ENCODE measurements at places on chromosomes 3 and 15.
A peak's percentile ranks its signal among the peaks of the same experiment; 100 is the strongest.

DNA sequence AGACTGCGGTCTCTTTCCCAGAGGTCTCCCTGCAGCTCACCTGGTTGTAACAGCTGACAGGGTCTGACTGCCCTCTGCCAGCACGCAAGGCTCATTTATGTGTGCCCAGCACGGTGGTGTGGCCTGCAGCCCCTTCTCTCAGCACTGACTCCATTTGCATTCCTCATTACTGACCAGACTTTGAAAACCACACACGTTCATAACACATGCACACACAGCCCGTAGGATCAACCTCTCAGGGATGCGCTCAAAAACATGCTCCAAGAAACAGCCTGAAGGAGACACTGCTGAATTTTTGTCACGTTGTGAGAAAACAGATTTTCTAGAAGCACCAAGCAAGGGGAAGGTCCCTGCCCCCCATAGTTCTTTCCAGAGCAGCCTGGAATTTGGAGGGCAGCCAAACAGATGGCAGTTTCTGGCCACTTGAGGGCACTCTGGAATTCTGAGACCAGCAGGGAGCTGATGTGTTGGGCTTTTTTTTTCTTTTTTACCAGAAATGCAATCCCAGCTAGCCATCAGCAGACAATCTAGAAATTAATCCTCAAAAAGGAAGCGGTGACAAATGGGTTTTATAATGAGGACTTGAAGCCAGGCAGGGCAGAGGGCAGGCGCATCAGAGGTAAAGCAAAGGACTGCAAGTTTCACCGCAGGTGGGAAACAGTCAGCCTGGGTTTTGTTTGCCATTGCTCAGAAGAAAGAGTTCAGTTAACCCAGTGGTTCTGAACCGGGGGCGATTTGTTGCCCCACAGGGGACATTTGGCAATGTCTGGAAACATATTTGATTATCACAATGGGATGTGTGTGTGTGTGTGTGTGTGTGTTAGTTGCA is 170.5 kb upstream of the PROK2 start:
- no peak overlapping the region for H3K27ac ChIP-seq
- H3K36me3 ChIP-seq = no peaks in the 10 kb centered on the region
- DNase-seq = peak; percentile 65
- H3K27me3 ChIP-seq = peaks cover 5% of the 10 kb centered on the region
- H3K4me3 ChIP-seq = no peak overlapping the region
- H3K4me1 ChIP-seq = peaks cover 18% of the 10 kb centered on the region

GRCh38 chr3:145776782-145777408 is 384.1 kb downstream of the PLOD2 start:
- H3K4me3 ChIP-seq = no peak overlapping the region
- peaks cover 1% of the 10 kb centered on the region for H3K27me3 ChIP-seq
- no peak overlapping the region for H3K27ac ChIP-seq
- H3K36me3 ChIP-seq = no peaks in the 10 kb centered on the region
- DNase-seq = peak; percentile 72
- H3K4me1 ChIP-seq = no peaks in the 10 kb centered on the region

DNA sequence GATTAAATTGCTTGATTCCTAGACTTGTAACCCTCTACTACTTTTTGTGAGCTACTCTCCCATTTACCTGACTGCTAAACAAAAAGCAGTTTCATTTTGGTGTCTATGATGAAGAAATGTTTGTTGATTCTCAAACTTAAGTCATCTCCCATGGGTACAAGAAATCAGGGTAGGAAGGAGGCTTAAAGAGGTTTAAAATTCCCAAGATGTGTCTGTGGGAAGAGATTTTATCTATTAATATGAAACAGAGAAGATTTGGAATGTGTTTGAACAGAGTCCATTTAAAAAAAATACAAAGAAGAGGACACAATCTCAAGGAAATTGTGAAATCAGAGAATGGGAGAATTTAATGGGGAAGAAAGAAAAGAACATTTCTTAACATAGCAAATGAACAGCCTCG is 14.8 kb downstream of the P3H2 start:
- peaks cover 6% of the 10 kb centered on the region for H3K4me1 ChIP-seq
- H3K27ac ChIP-seq = no peak overlapping the region
- no peaks in the 10 kb centered on the region for H3K27me3 ChIP-seq
- no peak overlapping the region for H3K4me3 ChIP-seq
- DNase-seq = no peak

DNA sequence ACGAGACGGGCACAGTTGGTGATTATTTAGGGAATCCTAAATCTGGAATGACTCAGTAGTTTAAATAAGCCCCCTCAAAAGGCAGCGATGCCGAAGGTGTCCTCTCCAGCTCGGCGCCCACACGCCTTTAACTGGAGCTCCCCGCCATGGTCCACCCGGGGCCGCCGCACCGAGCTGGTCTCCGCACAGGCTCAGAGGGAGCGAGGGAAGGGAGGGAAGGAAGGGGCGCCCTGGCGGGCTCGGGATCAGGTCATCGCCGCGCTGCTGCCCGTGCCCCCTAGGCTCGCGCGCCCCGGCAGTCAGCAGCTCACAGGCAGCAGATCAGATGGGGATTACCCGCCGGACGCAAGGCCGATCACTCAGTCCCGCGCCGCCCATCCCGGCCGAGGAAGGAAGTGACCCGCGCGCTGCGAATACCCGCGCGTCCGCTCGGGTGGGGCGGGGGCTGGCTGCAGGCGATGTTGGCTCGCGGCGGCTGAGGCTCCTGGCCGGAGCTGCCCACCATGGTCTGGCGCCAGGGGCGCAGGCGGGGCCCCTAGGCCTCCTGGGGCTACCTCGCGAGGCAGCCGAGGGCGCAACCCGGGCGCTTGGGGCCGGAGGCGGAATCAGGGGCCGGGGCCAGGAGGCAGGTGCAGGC is 318.0 kb downstream of the FGF12 start:
- H3K4me3 ChIP-seq = peak overlapping the region; percentile 98
- H3K27me3 ChIP-seq = peaks cover 11% of the 10 kb centered on the region
- H3K4me1 ChIP-seq = peaks cover 42% of the 10 kb centered on the region
- DNase-seq = peak; percentile 73
- H3K36me3 ChIP-seq = peaks cover 8% of the 10 kb centered on the region
